ENCODE measurements at places on chromosomes 6 and 20.

- peak; percentile 36 for DNase-seq
Observed at GRCh38 chr6:167826230-167826895, 348 bp upstream of the AFDN start.

- DNase-seq: peak; percentile 25
Observed at GRCh38 chr6:108798670-108799353, 49.4 kb upstream of the ARMC2 start.

DNA sequence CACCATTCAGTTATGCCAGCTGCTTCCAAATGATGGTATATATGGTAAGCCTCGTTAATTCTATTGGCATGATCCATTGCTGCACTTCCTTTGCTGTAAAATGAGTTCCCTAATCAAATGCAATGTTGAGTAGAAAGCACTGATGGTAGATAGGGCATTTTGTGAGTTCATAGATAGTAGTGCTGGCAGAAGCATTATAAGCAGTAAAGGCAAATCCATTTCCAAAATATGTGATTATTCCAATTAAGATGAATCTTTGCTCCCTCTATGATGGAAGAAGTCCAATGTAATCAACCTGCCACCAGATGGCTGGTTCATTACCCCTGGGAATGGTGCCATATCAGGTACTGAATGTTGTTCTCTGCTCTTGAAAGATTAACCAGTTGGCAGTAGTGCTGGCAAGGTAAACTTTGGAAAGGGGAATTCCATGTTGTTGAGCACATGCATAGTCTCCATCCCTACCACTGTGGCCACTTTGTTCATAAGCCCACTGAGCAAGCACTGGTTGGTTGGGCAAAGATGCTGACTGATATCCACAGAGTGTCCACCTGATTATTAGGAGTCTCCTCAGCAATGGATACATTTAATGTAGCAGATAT lies 5.6 kb upstream of the TBPL1 start:
- DNase-seq: no peak

GRCh38 chr20:16387666-16388065 lies 185.6 kb downstream of the KIF16B start:
- DNase-seq: no peak

DNA sequence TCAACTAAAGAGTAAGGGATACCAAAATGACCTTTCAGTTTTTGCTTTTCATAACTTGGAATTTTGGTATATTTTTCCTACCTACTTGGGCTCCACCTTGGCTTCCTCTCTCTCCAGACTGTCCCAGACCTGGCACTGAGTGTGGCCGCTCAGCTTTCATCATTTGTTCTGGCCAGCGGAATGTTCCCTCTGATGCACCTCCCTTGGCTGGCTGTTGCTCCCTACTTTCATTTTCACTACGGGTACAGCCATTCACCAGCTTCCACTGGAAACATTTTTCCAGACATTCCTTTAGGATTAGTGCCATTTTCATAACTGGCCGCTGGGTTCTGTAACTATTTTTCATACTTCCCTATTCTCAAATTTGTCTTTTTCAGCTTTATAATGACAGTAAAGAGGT lies 487.4 kb downstream of the TENT5A start:
- no peak for DNase-seq

- no peak for DNase-seq
Observed at GRCh38 chr6:30913721-30914075, 340 bp upstream of the VARS2 start.

GRCh38 chr6:44056392-44057237 lies 70.6 kb downstream of the MRPL14 start:
- DNase-seq: no peak

DNA sequence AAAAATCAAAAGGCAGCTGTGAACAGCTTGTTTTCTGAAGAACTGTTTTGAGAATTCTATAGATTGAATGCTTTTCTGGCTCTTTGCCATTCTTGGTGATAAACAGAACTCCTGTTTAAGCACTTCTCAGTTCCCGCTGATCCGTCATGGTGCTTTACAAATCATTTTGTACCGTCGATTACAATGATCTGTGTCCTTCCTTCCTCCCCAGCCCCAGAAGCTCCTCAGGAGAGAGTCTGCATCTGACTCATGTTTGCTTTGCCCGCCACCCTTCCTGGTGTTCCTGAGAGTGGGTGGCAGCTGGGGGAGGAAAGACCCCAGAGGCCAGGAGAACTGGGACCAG lies 538.6 kb upstream of the MARCKS start:
- DNase-seq: no peak

DNA sequence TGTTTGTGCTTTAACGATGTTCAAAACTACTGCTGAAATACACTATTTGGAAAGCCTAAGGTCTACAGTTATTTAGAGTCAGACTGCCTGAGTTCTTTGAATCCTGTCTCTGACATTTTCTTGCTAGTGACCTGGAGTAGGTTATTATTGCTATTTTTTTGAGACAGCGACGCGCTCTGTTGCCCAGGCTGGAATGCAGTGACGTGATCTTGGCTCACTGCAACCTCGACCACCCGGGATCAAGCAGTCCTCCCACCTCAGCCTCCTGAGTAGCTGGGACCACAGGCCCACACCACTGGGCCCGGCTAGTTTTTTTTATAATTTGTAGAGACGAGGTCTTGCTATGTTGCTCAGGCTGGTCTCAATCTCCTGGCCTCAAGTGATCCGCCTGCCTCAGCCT lies 96.6 kb downstream of the TIAM2 start:
- DNase-seq: no peak
